ENCODE measurements at places on chromosomes 1 and 21.
A peak's percentile ranks its signal among the peaks of the same experiment; 100 is the strongest.

- DNase-seq, result peak; percentile 22
Measured at GRCh38 chr1:178651742-178652141, 73.3 kb upstream of the RALGPS2 start.

- no peak for DNase-seq
Measured at GRCh38 chr1:9684801-9685200, 33.3 kb downstream of the PIK3CD start.

DNA sequence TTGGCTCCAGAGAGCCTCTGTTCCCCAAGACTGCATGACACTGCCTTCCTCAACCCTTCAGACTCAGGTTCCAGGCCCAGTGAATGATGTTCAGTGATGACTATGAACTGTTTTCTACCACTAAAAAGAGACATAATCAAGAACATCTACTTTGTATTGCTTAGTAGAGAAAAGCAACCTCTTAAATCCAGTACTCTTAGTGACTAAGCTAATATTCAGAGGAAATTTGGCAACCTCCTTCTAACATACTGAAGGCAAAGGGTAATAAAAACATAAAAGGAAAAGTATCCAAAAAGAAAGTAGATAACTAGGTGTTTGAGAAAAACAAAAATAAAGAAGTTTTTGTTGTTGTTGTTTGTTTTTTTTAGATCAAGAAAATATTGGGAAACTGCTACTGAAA, 153.3 kb upstream of the RUNX1 start:
- DNase-seq, result no peak

DNA sequence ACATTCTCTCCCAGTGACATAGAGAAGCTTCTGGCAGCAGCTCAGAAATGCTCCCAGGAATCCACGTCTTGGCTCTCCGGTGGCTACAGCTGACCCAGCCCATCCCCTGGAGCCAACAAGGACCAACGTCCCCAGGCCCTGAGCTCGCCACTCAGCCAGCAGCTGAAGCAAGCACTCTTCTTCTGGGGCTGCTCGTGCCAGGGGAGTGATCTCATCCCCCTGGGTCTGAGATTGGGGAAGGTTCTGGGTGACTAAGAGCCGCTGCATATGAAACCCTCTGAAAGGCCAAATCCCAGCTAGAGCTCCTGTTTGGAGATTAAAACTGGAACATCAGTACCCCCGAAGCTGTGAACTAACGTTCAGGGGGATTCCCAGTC, 487.9 kb downstream of the NPHP4 start:
- DNase-seq, result no peak

DNA sequence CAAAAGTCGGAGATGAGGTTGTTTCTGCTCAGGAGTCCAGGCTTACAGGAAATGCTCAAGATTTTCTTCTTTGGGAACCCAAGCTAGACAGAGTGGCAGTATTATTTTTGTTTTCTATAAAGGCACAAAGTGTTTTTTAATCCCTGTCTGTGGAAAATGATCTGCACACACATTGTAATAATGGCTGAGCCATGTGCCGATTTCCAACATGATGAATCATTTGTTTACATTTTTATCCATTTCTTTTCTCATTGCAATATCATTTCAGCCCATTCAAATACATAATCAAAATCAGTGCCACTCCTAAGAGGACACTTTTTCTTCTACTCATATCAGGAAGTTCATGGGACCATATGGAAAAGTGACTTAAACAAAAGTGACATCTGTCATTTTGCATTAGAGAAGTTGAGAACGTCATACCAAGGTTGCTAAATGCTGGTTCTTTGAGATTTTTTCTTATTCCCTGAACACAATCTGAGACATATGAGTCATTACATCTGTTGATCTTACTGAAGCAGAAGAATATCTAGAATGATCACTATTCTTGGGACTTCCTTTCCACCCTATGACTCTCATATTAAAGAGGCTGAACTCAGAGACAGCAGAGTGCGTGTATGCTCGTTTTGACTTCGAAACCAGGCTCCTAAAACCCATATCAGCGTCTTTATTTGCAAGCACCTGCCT, 44.9 kb downstream of the ACTA1 start:
- no peak for DNase-seq

GRCh38 chr1:32073299-32074229, 825 bp downstream of the TMEM39B start:
- no peak for DNase-seq

- DNase-seq, result no peak
Measured at GRCh38 chr21:17482928-17483327, 29.9 kb upstream of the CXADR start.

GRCh38 chr21:45033791-45034555, 40.4 kb upstream of the ADARB1 start:
- DNase-seq, result no peak

GRCh38 chr1:31054349-31054748, 11.2 kb downstream of the PUM1 start:
- no peak for DNase-seq

DNA sequence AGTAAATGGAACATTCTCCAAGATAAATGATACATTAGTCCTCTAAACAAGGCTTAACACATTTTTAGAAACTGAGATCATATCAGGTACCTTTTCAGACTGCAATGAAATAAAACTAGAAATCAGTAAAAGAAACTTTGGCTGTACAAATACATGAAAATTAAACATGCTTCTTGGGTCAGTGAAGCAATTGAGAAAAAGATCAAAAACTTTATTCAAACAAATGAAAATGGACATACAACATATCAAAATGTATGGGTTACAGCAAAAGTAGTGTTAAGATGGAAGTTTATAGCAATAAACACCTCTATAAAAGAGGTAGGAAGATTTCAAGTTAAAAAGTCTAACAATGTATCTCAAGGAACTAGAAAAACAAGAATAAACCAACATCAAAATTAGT, 598.5 kb downstream of the SMYD3 start:
- no peak for DNase-seq

DNA sequence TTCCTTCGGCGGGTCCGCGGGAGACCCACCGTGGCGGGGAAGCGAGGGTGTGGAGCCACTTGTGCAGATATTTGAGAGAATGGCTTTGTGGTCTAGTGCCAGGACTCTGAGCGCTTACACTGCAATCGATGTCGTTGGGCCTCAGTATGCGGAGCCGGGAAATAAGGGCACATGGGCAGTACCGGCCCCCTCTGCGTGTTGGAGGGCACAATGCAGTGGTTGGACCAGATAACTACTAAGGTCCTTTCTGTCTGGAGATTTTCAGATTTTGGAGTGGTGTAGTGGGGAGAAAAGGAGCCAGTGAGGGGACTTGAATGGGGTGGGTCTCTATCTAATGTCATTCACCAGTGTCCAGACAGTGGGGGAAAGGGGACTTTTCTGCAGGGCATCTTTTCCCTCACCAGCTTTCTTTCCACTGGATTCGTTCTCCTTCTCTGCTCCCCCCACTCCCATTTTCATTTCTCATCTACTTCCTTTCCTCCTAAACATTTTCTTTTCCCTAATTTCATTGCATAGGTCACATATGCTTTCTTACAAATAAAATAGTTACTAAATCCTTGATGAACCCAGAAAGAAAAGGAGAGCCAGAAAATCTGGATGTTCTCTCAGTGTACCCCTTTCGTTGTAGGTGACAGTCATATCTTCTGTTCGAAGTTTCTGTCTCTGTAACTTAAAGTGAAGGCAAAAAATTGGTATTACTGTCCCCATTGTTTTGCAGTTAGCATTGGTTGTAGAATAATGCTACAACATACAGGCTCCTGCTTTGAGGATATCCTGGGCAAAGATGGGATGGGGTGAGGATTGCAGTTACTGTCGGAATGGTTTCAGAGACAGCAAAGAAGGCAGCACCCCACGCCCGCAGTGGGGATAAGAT, 1.4 kb downstream of the ATF3 start:
- no peak for DNase-seq

DNA sequence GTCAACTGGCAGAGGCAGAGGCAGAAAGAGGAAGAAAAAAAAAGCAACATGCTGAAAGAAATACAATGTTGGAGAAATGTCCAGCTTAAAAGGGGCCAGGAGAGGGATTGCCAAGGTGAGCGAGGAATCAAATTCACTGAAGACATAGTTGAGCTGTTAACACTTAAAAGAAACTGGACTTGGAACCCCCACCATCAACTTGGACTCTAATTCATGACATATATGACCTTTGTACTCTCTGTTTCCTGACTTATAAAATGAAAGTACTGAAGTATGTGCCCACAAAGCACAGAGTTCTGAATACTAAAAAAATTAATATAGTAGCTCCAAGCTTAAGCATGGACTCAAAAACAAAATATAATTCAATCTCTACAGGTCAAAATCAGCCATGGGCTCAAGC, 16.1 kb downstream of the PRR9 start:
- no peak for DNase-seq

DNA sequence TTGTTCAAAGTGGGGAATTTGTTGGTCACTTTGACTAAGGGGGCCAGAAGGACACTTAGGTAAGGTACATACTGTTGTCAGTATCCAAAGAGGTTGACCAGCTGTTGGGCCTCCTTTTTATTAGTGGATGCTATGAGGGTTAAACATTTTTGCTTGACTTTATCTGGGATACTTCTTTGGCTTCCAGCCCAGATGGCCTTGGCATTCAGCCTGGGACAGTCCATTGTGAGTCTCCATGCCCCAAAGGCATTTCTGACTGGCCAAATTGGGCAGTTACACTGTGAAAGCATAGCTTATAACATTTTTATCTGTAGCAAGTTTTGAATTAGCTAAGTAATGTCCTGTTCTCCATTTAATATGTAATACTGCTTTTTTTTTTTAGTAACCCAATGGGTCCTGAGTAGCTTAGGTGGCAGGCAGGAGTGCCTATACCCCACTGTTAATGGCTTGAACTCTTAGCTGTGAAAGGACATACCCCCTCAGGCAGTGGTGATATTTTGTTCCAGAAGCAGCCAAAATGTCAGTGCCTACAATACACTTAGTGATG, 35.4 kb upstream of the CD1D start:
- no peak for DNase-seq
